ENCODE measurements at places on chromosomes 6 and 20. TPM values are rescaled to one million over a fixed set of nuclear protein-coding genes. Genes with fewer than 3 reads are reported as not detected.
A peak's percentile ranks its signal among the peaks of the same experiment; 100 is the strongest.

Gene KIF25
- total RNA-seq: not detected

Gene GLO1
- total RNA-seq: 89.5 TPM

Gene SLCO4A1
- 15.5 TPM for total RNA-seq

Gene ENPP3
- total RNA-seq: 0.16 TPM

GRCh38 chr20:25237610-25238318 lies 10.1 kb upstream of the PYGB start:
- DNase-seq: no peak

DNA sequence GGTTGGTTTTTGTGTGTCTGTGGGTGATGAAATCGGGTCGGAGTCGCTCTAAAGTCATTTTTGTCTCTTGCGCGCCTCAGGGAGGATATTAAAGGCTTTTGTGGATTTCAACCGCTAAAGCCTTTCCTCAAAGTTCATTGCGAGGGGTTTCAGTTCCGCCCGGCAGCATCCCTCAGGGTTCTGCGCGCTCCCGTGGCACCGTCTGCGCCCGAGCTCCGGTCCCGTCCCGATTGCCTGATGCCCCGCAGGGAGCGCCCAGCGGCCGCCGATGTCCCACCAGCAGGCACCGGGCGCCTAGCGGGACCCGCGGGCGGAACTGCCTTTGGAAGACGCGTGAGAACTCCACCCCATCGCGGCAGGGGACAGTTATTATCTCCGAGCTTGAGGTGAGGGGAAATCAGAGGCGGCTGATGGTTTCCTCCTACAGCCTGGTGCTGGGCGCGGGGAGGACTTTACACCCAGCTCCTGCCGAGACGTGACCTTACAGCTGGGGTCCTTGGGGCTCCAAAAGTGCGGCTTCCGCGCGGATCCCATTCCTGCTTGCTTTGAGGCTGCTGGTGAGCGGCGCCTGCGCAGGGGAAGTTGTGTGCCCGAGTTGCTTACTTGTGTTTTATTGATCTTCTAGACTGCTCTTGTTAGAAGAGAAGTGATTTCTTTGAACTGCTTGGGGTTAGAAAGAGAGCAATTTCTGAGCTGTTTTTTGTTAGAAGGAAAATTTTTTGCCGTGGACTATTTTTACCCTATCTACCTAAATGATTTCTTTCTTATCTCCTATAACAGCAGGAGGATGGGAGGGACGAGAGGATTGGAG lies 27.1 kb downstream of the ULBP1 start:
- DNase-seq: no peak

DNA sequence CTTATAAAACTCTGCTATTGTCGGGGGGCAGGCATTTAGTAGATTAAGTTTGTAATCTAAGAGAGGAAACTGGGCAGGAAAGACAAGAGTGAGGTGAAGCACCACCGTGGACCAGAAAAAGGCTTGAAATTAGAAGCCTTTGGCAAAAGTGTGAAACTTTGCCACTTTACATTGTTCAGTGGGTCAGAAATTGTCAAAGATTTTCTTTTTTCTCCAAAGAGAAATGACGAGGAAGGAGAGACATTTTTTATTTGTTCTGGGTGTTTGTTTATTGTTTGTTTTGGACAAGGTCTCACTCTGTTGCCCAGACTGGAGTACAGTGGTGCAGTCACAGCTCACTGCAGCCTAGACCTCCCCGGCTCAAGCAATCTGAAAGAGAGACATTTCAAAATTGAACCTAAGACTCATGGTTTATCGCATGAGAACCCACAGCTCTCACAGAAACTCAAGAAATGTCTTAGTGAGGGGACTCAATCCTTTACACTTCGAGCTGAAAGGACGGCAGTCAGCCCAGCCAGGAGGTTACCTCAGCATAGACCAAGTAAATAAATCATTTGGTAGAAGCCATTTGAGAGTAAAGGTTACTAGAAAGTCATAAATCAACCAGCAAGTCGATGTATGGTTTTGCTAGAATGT lies 262.8 kb upstream of the TAB2 start:
- no peak for DNase-seq

DNA sequence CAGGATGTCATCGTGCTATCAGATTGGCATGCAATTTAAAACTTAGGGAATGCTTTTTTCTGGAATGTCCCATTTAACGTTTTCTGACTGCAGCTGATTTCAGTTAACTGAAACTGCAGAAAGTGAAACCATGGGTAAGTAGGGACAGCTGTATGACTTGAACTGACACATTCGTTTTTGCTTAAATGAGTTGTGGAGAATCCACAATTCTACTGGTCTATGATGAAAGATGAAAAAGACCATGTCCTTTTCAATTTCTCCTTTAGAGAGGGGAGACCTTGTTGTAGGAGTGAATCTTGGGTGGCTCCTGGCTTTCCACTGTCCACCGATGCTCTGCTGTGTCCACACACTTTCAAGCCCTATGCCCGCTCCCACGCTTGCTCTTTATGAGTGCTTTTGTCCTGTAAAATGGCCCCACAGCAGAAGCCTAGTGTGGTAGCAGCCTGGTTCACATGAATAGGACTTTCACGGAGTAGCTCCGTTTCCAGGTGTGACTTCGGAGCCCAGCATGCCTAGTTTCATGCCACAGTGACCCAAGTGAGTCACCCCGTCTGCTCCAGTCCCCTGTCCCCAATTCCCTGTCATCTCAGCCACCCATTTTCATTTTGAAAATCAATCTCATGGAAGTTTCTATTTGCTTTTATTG lies 21.9 kb downstream of the DYNLT1 start:
- no peak for DNase-seq

GRCh38 chr20:58300321-58300720 lies 9.2 kb upstream of the RAB22A start:
- no peak for DNase-seq

- DNase-seq: no peak
These were observed 1.6 kb upstream of the TGIF2 start for GRCh38 chr20:36571564-36572504.

- peak; percentile 90 for DNase-seq
These were observed 26.6 kb downstream of the CNBD2 start for GRCh38 chr20:35994994-35995453.

GRCh38 chr20:24194143-24194542 lies 205.6 kb upstream of the GGTLC1 start:
- DNase-seq: no peak

DNA sequence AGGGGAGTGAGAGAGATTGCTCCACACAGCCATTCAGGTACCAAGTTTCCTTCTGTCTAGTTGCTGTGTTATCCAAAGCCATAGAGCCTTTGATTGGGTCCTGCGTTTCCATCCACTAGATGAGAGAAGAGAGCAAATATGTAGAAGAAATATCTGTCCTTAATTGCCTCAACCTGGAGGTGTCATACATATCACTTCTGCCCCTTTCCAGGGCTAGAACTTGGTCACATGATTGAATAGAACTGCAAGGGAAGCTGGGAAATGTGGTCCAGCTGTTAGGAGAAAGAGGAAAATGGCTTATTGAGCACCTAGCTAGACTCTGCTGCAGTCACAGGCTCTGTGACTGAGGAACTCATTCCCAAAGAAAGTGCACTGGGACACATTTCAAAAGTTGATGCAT lies 115.6 kb upstream of the JAG1 start:
- DNase-seq: no peak
